ENCODE measurements at places on chromosomes 12 and 14. TPM values are rescaled to one million over a fixed set of nuclear protein-coding genes. Genes with fewer than 3 reads are reported as not detected.
A peak's percentile ranks its signal among the peaks of the same experiment; 100 is the strongest.

Gene FAM90A1
- total RNA-seq, result not detected

Gene PRICKLE1
- total RNA-seq, result 9.3 TPM

Gene LTB4R2
- total RNA-seq, result 9.4 TPM

Gene LTBR
- total RNA-seq, result 1.6 TPM

Gene ALX1
- 4.1 TPM for total RNA-seq

Gene CCDC184
- total RNA-seq, result 12.6 TPM

Gene FGF23
- 0.25 TPM for total RNA-seq

Gene SDR9C7
- not detected for total RNA-seq

Gene LHX5
- 1.8 TPM for total RNA-seq

DNA sequence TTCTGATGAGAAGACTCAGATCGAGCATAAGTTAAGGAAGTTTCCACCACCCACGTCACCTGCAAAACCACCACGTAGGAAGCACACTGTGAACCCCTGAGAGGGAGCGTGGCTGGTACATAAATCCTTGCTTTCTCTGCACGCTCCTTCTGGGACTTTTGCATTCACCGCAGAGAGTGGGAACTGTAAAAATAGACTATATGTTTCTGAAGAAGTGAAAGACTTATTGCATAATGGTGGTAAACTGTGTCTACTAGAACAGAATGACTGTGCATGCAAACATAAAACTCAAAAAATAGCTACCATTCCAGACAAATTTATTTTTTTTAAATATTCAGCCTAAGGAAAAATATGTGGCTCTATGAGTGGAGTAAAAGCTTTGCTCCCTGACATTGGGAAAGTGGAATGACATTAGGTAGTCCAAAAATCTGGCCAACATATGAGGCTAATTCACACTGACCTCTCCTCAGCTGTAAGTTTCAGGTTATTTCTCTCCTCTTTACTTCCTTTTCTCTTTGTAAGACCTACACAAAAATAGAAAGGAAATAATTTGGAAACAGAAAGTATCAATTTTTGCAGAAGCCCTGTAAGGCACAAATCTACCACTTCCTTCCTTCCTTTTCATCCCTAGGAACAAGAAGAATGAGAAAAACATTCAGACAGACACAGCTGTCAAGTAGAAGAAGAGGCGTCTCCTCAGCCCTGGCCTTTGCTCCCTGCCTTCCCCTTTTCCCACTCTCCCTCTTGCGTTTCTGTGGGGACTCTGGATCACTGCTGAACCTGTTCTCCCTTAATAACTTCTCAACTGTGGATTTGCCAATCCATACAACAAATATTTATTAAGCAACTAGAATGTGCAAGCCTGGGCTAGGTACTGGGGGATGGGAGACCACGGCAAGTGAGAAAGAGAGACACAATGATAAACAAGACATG lies 264.3 kb upstream of the FOXN3 start:
- DNase-seq, result no peak

GRCh38 chr12:79531518-79531917 lies 159.2 kb downstream of the PAWR start:
- DNase-seq, result no peak

DNA sequence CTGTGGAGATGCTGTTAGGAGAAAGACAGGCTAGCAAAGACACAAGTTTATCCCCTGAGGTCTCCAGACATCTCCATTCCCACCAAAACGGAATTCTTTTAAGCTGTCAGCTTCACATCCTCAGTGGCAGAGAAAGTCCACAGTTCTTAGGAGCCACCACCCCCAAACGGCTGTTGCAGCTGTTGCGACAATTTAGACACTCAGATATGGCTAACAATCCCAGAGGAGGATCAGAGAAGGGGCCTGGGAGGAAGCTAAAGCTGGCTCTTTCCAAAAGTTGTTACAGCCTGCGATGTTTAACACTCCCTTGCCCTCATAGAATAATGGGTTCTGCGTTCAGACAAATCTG lies 1.9 kb upstream of the ATP5MC2 start:
- DNase-seq, result no peak

DNA sequence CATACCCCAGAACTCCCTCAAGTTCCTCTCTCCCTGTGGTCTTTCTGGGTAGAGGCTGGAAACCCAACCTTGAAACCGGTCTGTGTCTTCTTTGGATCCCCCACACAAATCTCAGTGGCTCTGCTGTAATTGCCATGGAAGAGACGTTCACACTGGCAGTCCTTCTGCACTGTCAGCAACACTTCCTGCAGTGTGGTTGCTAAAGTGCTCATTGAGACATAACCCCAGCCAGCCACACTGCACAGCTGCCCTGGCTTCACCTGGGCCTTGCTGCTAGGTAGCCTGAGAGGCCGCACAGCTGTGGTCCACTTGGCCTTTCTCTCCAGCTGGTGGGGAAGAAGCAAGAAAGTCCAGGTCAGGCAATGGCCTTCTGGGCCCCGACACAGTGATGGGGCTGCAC lies 2.4 kb downstream of the GZMH start:
- DNase-seq, result no peak

DNA sequence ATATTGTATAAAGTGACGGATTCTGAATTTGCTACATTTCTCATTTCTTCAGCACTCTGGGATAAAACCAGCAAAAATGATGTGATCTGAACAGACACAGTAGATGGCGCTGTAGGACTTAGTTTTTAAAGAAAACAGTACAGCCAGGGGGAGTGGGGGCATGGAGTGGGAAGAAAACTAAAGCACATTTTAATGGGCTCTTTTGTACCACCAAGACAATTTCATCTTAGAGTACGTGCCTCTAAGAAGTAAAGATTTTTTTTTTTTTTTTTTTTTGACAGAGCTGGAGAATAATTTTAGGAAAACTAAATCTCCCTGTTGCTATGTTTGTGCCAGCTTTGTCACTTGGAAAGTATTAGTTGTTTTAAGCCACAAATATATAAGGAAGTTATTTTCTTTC lies 124.4 kb downstream of the RAD51B start:
- DNase-seq, result peak; percentile 73

GRCh38 chr12:4037747-4038312 lies 164.6 kb upstream of the PARP11 start:
- DNase-seq, result peak; percentile 45

- no peak for DNase-seq
Measured at GRCh38 chr14:57345106-57345505, 45.3 kb upstream of the NAA30 start.

DNA sequence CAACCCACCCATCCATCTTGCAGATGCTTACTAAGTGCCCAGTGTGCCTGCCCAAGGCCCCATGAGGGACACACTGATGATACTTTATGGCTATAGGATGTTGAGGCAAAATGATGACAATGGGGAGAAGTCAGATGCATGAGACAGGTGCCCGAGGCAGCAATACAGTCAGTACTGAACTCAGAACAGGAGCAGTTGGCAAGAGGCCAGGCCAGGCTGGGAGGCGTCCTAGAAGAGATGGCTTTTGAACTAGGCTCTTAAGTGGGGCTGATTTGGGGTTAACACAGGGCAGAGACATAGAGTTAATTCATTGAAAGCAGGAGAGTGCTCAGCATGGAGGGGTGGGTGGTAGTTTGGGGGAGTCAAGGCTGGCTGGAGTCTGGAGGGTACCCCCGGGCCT lies 15.6 kb downstream of the PLBD2 start:
- no peak for DNase-seq

GRCh38 chr14:79742142-79742541 lies 469.2 kb downstream of the DIO2 start:
- DNase-seq, result no peak

DNA sequence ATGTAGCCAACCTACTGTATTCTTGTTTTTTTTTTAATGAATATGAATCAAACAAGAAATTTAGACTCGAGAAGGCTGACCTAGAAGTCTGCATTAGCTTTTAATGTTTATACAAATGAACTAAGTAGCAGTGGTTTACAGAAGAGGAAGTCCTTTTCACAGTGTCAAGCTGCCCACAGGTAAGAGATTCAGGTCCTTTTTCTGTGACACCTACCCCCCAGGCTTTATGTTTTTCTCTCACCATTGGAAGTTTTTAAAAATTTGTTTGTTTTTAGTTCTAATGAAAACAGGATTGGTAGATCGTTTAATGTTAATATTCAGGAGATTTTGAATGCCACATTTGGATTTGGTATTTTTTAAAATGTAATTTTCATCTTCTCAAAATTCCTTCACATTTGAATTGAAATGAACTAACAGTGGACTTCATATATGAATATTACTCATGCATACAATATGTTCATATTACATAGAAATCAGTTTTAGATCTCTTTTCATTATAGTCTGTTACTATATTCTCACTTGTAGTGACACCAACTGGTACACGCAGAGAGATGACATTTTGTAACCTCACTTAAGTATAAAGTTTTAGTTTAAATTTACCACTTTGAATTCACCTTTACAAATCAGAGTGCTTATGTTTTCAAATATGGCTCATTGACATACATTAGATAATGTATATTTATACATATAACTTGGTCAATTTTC lies 29.7 kb downstream of the ATF7IP start:
- DNase-seq, result no peak

DNA sequence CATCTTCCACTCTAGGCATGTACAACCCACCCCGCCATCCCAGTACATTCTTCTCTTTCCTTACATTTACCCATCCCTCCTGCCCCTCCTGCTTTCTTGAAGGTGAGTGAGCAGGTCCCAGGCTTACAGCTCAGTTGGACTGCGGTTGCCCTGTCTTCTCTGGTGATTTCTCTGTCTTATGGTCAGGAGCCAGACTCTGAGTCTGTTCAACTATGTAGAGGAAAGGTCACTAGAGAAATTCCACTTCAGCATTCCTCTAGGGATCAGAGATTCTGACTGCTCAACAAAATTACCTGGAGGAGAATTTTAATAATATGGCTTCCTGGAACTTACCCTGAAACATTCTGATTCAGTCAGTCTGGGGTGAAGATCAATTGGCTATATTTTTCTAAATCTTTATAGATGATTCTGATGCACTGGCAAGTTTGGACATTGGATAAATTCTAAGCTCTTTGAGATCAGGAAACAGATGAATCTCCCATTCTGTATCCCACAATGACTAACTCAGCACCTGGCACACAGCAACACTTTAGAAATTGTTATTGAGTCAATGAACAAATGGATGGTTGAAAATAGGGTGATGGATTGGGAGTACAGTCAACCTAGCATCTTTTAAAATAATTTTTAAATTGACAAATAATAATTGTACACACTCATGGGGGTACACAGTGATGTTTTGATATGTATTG lies 128.6 kb upstream of the HIF1A start:
- no peak for DNase-seq

GRCh38 chr14:21498540-21499526 lies 12.3 kb downstream of the METTL3 start:
- peak; percentile 36 for DNase-seq

DNA sequence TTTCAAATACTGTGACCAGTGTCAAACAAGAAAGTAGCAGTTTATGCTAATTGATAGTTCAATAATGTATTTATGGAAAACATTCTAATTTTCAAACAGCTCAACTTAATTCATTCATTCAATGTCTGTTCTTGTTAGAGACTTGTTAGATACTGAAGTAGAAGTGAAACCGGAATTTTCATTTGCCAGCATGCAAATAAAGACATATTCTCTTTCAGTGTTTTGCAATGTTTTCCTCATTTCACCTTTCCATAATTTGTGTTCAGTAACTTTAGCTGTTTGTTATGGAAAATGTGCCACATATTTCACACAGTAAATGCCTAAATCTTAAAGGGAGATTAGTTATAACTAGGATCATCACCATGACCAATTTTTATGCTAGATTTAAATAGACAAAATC lies 21.2 kb downstream of the TAS2R50 start:
- no peak for DNase-seq

DNA sequence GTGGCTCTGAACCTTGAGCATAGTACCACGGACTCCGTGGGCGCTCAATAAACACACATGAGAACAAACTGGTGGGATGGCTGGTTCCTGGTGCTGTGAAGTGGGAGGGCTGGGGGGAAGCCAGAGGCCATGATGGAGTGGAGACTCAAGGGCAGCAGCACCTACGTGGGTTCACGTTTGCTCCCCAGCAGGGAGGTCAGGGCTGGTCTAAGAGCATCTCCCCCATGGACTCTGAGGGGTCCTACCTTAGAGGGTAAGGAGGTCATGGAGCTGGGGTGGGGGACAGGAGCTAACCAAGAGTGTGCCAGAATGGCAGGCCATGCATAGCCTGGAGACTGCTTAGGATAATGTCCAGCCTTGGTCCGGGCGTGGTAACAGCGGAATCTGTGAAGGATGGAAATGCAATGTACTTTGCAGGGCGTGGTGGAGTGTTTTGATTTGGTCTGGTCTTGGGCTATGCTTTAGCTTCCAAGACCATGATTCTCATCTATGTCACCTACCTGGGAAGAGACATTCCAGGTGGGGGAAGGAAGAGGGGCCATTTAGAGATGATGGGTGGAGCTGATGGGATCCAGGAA lies 103.0 kb downstream of the PRMT8 start:
- DNase-seq, result no peak

DNA sequence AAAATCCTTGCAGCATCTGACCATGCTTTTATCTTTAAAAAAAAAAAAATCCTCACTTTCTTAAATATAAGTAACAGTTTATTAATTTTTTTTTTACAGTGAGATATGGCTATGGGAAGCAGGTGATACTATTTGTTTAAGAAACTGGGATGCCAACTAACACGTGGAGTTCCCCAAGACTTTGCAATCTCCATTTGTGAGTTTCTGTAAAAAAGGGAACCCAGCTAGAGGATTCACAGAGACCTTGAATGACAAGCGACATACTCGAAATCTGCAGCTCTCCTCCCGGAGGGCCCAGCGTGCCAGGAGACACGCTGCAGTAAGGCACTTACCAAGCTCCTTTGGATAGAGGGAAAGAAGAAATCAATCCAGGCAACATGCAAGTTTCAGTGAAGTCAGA lies 30.1 kb downstream of the SLC15A4 start:
- no peak for DNase-seq
